ENCODE measurements at places on chromosomes 12 and 14.

GRCh38 chr14:99260116-99260515 lies 11.9 kb downstream of the BCL11B start:
- no peak for DNase-seq

- no peak for DNase-seq
Observed at GRCh38 chr12:125372085-125372484, 306.9 kb downstream of the AACS start.

DNA sequence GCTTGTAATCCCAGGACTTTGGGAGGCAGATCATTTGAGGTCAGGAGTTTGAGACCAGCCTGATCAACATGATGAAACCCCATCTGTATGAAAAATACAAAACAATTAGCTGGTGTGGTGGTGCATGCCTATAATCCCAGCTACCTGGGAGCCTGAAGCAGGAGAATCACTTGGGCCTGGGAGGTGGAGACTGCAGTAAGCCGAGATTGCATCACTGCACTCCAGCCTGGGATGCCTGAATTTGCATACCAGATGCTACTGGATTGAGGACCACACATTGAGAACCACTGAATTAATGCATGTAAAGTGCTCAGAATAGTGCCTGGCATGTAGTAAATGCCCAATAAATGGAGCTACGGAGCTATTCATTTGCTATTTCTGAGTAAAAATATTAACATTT lies 14.9 kb upstream of the MYH7 start:
- DNase-seq, result no peak

- DNase-seq, result no peak
Observed at GRCh38 chr12:94707892-94708291, 57.5 kb upstream of the TMCC3 start.

DNA sequence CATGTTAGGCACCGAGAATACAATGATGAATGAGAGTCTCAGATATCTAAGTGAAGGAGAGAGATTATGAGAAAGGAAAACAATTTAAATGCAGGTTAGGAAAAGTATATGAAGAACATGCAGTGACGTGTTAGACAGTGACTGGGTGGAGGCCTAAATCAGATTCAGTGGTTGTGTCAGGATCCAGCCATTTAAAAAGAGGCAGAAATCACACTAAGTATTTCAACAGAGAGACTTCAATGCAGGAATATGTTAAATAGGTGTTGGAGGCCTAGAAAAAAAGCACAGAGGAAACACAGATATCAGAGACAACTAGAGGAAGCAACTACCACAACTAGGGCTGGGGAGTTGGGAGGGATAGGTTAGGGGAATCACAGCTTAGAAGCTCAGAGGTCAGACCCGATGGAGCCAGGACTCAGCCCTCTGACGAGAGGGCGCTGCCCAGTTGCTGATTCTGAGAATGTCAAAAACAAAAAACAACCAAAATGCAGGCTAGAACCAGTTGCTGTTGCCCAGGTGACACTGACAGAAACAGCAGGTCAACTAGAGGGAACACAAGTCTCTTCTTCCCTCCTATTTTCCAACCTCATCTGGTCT lies 3.0 kb upstream of the GARIN2 start:
- DNase-seq, result no peak

DNA sequence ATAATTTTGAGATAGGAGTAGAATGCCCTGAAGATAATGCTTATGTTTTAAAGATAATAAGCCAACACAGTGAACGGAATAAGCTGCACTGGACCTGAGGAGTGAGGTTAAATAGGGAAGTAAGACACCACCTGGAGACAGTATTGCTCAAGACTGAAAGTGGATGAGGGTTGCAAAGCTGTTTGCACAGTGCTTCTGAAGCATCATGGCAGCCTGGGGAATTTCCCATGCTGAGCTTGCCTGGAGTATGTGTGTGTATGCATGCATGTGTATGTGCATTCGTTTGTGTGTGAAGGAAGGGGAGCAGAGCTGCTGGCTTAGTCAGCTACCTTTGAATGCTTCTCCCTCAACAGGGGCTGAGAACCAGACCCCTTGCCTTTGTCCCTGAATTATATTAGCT lies 35.8 kb downstream of the BHLHE41 start:
- no peak for DNase-seq

- DNase-seq, result no peak
Observed at GRCh38 chr14:92632546-92633273, 115.7 kb downstream of the LGMN start.

- no peak for DNase-seq
Observed at GRCh38 chr14:54211551-54212308, 185.1 kb upstream of the CDKN3 start.

GRCh38 chr12:11807458-11807857 lies 158.0 kb downstream of the ETV6 start:
- DNase-seq, result no peak

DNA sequence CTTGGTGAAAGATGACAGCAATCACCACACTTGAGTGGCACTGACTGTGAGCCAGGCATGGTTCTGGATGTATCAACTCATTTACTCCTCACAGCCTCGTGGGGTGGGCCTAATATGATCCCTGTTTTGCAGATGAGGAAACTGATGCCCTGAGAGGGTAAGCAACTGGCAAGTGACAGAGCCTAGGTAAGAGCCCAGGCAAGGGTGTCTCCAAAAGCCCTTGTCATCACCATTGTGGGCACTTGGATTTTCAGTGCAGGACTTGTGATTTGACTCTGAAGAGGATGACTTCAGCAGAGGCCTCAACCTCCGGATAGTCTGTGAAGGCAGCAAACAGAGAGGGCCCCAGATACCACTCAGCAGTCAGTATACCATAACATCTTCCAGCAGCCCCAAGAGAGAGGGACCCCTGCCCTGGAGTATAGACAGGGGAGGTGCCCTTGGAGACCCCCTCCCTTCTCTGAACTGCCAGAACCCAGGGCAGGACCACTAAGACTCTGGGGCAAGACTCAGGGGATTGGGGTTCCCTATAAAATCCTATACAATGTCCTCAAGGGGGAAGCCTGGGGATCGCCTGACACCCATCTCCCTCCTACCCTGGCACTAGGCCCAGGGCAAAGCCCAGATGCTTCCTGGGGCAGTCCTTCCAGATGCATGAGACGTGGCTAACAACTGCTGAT lies 7.1 kb upstream of the KRT5 start:
- DNase-seq, result no peak

GRCh38 chr12:14554281-14555007 lies 13.2 kb downstream of the PLBD1 start:
- DNase-seq, result no peak

GRCh38 chr12:38956337-38956736 lies 50.9 kb upstream of the CPNE8 start:
- DNase-seq, result no peak

DNA sequence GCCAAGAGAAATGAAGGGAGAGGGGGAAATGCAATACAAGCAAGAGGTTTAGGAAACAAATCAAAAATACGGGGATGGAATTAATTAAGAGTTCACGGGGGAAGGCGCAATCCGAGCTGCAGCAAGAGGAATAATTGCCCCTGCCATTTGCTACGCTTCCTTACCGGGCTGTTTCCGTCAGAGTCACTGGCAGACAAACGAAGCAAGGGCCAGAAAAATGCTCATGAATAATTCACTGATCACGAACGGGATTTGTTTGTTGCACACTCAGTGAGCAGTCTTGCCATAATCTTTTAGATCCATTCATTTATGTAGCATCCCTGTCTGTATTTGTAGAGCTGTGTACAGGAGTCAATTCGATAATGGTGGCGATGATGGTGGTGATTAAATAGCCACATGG lies 39.0 kb downstream of the PLXNC1 start:
- DNase-seq, result no peak

GRCh38 chr14:90373887-90374286 lies 22.9 kb upstream of the CALM1 start:
- no peak for DNase-seq

- DNase-seq, result no peak
Observed at GRCh38 chr14:97164021-97164420, 366.8 kb downstream of the VRK1 start.

DNA sequence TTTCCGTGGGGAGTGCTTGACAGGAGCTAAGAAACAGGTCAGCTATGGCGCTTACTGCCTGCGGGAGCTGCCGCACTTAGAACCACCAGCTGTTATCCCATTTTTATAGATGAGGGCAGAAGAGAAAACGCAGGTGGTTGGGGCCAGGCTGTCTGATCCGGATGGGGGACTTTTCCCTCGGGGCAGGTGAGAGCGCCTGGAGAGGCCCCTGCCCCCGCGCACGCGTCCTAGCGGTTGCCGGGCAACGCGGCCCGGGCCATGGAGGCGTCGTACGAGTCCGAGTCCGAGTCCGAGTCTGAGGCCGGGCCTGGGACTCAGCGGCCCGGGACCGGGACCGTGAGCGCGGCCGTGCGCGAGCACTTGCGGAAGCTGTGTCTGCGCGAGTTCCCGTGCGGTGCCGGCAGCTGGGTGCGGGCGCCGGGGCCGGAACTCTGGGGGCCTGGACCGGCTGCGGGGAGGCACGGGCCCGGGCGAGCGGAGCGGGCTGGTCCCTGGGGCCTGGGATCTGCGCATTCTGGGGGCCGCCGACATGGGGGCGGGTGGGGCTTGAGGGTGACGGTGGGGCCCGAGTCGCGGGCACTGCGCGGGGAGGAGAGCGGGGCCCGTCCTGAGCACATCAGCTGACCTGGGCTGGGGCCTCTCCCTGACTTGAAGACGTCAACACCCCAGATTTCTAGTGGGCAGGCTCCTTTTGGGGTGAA lies at the start of gene LRRC43:
TSS of gene LRRC43 (plus strand) at position 237 of the 701 bp plus-strand sequence. CDS start at position 259, 22 bp downstream.
- no peak for DNase-seq

Measured in activated T-cell treated with anti-CD3 and anti-CD28 coated beads for 24 hours (primary cell).